ENCODE measurements at places on chromosomes 12 and 14.

- no peak for DNase-seq
These were observed 1.7 kb upstream of the CLEC4C start for GRCh38 chr12:7748852-7749251.

DNA sequence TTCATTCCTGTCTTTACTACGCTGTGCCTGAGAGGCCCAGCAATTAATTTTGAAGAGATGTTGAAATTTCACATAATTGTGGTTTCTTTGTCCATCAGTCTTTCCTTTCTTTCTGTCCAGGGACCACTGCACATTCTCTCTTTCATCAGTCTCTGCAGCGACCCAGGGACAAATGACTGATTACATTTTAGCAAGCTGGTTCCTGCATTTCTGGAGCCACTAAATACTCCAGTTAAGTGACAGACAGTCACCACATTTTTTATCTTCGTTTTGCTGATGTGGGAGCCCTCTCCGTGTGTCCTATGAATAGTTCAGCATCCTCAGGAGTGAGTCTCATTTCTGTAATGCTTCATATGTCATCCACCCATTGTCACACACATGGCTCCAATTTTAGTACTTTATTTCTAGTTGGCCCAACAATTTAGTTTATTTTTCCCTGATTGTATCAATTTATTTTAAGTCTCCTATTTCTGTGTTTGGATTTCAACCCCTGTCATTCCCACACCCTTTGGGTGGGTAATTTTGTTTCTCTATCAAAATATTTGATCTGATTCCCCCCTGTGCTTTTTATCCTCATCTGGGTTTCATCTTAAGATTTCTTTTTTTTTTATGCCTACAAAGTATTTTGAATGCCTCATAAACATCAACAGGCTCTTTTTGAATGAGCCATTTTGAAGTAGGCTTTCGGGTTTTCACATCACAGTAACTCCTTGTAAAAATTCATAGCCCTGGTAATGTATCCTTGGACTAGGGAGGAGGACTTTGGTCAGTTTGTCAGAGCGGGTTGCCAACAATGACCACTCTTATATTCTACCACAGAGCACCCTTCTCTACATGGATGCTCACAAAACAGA, 1196.5 kb downstream of the GALC start:
- DNase-seq = no peak

DNA sequence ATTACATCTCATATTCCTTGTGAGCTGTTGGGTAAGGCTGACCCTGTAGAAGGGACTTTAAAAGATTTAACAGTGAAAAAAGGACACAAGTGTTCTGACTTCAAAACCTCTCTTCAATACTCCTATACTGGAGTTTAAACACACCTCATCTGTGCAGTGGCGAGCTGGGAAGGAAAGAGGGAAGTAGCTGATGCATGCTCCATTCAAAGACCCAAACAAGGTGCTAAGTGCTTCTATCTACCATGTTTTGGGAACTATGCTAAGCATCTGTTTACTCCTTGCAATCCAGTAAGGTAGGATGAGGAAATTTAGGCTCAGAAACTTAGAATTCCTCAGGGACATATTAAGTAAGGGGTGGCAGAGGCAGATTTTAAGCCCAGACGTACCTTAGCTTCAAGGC, 16.4 kb upstream of the DNM1L start:
- DNase-seq = no peak

DNA sequence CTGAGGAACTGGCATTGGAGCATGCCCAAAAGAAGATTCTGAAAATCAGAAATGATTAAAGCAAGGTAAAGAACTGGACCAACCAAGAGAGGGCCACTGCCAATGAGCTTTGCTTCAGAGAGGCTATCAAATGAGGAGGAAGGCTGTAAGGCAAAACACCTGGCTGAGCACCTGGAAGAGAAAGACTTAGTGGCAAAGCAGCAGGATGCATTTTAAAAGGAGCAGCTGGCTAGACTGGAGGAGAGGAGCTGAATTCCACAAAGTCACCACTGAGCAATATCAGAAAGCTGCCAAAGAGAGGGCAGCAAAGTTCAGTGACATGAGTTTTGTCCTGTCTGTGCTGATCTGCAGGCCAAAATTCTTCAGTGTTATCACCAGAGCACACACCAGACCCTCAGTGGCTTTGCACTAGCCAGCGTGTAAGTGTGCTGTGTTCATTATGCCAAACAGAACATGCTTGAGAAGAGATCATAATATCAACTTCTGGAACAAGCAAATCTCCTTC, 338.7 kb downstream of the TRHDE start:
- no peak for DNase-seq

DNA sequence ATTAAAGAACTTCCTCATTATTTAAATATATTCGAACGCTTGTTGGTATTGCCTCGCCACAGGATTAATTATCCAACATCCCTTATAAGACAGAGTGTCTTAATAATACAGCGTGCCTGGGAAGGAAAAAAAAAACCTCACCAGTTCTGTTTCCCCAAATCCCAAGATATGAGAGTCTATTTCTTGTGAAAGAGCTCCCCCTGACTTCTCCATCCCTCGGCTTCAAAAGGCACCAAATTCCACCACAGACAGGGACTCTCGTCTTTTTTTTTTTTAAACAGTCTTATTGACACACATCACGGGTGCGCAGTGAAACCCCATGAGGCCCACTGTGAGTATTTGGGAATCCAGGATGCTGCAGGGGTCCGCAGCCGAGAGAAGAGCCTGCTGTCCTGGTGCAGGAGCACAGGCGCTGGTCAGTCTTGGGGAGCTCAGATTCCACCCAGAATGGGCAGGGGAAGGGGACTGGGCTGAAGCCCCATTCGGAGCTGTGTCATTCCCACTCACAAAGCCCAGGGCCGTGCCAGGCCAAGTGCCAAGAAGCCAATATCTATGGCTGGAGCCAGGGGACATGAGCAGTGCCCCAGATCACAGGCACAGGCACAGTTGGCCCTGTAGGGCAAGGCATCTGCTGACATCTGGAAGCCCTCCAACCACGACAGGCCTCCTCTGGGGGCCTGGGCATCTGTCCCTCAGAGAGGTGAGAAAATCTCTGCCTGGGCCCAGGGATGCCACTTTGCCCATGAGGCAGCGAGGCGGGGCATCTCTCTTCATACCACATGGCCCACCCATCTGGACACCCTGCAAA, 71.9 kb downstream of the BCL11B start:
- DNase-seq = peak; percentile 51

DNA sequence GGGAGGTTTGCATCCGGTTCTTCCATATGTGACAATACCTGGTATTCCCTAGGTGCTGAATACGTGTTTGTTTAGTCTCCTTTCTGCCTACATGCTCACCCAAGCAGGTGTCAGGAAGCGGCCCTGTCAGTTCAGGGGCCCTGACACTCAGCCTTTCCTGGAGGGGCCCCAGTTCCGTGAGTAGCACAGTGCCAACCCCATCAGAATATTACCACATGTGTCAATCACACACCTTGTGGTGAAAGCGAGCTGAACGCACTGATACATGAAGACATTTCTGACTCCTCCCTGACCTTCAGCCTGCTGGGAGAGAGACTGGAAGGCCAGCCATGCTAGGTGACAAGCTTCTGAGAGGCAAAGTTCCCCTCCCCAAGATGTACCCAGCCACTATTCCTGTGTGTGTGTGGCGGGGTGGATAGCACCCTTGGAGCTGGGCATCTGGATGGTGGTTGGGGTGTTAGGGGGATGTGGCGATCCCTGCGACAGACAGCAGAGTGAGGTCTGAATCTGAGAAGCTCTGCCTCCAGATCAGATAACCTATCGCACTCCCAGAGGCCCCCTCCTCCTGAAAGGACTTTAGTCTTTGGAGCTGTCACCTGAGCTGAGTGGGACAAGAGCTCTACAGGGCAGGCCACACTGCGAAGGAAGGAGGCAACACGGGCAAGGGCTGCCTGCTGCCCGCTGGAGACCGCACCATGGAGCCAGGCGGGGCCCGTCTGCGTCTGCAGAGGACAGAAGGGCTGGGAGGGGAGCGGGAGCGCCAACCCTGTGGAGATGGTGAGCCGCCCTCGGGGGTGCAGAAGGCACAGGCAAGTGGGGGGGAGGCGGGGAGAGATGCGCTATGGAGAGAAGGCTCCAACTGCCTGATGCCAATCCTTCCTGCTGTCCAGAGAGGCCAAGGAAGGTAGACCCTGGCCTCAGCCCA, at the start of gene SOAT2:
SOAT2 (plus strand) TSS at position 604 of the 925 bp plus-strand sequence; CDS start at position 696, 92 bp downstream.
- DNase-seq = no peak

DNA sequence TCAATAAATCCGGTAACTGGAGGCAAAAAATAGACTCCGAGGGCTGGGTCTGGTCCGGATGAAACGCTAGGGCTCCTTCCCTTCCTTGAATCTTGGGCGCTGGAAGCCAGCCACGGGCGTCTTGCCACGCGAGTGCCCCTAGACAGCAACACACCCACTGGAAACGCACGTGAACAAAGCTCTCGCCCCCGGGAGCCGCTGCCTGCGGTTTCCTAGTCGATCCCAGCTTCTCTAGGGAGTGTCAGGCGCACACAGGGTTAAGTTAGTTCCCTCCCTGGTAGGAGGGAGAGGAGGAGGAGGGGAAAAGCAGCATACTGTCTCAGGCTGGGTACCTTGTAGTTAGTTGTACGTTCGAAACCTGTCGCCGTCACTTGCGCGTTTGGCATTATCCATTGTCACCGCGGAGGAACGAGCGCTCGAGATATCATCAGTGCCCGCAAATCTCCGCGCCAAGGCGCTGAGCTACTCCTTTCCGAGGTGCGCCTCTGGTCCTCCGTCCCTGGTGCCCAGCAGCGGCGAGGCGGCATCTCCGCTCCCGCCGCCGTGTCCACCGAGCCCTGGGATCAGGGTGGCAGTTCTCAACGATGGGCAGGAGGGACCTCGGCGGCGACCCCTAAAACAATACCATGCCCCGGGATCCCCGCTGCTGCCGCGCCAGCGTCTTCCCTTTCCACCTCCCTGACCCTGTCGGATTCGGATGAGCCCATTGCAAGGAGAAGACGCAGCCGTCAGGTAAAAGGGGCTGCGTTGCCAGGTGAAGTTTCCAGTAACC, at the start of gene FLRT2:
FLRT2 (plus strand) TSS at position 342 of the 772 bp plus-strand sequence. CDS start 91,371 bp downstream, outside the sequence.
- DNase-seq = peak; percentile 37

DNA sequence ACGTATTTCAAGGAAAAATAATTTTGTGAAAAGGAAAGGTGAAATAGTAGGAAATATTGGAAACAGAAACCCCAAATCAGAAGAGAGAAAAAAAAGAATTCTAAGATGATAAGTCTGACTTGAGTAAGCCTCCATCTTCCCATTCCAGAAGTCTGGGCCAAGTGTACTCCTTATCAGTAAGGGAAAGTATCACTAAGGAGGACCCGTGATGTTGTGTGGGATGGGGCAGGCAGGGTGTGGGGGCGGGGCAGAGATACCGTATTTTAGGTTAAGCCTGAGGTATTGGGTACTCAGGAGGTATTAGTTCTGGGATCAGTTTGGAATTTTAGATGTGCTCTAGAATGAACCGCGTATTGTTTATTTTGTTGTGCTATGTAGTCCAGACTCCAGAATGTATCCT, 33.8 kb upstream of the PSMA6 start:
- no peak for DNase-seq

DNA sequence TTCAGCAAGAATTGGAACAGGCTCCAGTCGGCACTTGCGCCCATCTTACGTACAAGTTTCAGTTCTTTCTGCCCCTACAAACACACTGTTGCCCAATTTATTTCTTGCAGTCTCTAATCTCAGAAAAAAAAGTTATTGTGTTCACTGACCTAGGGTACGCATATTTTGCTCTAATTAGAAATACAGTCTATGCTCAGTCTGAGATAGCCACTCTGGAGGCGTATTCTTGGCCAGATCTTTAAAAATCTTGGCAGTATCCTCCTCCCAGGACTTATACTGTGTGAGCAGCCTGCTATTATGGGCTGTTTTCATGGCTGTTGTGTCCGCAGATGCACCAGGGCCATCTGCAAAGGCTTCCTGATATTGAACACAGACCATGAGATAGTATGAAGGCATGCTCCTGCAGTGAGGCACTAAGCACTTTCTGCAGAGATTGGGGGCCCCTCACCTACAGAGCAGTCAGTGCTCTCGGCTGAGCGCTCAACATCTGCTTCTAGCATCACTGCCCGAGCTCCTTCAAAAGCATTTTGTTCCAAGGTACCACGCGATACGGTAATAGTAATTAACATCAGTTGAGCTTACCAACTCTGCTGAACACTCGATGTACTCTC, 57.9 kb downstream of the PPM1H start:
- no peak for DNase-seq

DNA sequence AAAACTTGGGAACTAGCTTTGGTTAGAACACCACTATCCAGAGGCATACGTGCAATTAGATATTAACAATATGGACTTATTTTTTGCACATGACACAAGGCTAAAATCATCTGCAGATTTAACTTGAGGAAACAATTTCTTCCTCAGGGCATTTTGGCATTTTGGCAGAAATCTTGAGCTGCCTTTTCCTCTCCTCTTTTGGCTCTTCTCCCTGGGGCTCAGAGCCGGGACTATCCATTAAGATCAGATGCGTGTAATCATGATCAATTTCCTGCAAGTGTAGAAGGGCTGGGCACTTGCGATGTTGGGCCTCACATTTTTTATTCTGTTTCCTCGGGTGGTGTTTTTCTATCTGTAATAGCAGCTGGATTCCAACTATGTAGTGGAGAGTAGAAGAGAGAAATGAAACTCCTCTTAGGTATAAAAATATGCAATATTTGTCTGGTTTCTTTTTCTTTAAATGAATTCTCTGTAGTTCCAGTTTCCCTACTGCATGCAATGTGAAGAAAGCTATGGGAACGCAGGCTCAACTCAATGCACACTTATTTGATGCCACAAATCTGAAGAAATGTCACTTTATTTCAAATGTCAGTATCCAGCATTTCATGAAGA, 1010.8 kb downstream of the FLRT2 start:
- DNase-seq = no peak

DNA sequence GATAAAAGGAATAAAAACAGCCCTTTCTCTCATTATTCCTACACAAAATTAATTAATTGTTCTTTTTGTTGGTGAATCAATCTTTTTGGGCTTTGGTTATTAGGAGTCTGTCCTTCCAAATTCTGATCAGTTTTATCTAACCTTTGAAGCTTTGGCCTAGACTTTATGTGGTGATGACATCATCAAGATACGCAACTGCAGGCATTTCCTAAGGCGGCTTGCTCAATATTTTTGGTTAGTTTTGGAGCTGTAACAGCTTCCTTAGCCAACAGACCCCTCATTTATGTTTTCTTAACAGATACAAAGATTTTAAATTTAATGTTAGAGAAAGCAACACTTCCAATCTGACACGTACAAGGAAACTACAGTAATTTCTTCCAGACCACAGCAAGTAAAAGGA, 87.8 kb upstream of the PDE3A start:
- no peak for DNase-seq

- no peak for DNase-seq
These were observed 25.0 kb downstream of the ERP27 start for GRCh38 chr12:14913381-14913781.

DNA sequence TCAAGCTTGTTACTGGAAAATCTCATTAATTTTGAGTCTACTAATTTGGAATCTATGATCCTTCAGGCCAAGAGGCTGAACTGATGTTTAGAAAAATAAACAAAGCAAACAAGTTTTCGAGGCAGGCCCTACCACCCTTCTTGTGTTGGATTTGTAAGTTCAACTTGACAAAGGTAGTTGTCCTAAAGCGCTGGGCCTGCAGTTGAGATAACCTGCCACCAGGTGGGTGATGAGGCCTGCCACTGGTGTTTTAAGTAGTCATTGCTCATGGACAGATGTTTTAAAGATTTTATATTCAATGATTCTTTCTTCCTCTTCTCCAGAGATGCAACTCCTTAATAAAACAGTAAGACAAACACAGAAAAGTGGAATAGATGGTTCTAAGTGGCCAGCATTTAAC, 19.4 kb downstream of the ACVRL1 start:
- DNase-seq = no peak
